Omental fat pad (tissue), 4 donors: ENCODE measurements at places on chromosomes 5 and 9.

DNA sequence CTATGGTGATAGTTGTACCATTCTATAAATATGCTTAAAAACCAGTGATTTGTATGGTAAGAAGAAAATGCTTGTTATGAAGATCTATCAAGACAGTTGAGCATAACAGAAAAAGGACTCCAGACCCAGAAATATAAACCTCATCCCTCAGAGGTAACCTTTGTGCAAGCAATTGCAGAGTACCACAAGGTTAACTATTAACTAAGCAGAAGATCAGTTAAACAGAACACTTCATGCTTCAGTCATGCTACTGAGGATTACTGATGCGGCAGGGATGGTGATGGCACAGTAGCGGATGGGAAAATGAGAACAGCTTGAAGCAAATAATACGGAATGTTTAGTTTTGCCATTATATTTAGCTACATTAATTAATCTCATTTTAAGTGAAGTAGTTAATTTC lies 45.5 kb downstream of the IARS1 start:
- no peak for DNase-seq

GRCh38 chr9:99169982-99170761 lies 51.6 kb downstream of the ALG2 start:
- DNase-seq = no peak

DNA sequence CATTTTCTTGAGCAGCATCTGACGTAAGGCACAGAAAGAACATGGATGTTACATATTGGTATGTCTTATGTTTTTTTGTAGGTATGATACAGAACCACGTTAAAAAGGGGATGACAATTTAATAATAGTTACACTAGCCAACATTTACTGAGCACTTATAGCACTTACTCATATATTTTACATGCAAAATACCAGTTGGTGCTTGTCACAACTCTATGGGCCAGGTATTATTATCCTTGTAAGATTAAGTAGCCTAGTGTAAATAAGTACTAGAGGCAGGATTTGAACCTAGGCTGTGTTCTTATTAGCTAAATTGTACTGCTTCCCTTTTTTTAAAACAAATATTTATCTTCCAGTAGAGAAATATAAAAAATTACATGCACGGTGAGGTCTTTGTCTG lies 83.5 kb downstream of the RANBP17 start:
- DNase-seq = no peak

DNA sequence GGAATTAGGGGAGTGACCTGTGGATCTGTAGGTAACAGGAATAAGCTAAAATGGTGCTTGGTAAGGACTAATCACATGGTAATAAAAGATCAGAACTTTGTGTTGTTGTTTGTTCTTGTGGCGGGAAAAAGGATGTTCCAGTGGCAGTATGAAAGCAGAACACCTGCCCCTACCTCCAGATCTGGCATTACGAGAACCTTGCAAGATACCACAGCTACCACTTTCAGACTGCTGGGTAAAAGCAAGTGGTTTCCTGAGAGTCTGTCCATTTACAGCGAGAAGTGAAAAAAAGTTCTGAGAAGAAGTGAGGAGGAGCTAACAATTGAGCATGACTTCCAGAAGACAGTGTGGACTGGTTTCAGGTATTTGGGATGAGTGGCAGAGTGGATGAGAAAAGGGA lies 252.5 kb downstream of the TLE4 start:
- no peak for DNase-seq

GRCh38 chr9:108245331-108245730 lies 610.5 kb downstream of the ACTL7B start:
- no peak for DNase-seq

GRCh38 chr5:14451871-14452270 lies 129.7 kb upstream of the OTULINL start:
- DNase-seq = no peak

GRCh38 chr5:37198061-37198460 lies 51.1 kb downstream of the CPLANE1 start:
- DNase-seq = no peak

- DNase-seq = no peak
Measured at GRCh38 chr5:139222346-139222745, 24.2 kb upstream of the SIL1 start.

DNA sequence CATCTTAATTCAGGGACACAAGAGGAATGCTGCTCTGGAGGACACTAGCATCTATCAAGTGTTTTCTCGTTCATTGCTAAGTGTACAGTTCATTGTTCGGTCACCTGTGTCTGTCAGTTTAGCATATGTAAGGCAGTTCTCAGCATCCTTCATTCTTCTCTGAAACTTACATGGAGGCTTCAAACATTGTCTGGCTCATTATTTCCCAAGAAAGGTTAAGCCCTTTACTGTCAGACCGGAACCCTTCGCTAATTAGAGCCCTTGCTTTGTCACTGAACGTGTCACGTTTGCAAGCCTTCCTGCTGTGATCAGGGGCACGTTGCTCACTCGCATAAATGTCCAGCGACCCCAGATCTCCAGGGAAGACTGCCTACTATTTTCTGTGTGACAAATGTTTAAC lies 62.3 kb upstream of the RIOK2 start:
- no peak for DNase-seq

- no peak for DNase-seq
Measured at GRCh38 chr5:173667702-173668101, 51.3 kb upstream of the BOD1 start.

DNA sequence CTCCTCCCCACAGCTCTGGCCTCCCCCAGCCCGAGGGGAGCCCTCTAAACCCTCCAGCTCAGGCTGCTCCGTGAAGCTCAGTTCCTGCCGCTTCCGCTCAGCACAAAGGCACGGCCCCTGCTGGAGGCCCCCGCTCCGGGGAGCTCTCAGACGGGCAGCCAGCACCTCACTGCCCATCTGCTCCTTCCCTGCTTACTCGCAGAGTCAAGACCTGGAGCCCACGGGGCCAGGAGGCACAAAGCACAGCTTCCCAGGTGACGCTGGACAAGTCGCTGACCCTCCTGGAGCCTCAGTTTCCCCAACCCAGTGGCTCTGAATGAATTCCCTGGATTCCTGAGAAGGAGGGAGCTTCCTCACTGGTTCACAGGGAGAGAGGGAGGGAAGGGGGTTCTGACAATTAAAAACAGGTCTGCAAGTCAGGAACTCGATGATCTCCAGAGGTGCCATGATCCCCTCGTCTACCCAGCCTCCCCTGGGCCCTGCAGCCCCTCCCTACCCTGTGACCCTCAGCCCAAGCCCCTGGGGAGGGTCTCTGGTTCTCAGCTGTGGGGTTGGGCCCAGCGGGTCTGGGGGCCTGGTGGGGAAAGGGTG lies 36.2 kb downstream of the VAV2 start:
- no peak for DNase-seq

DNA sequence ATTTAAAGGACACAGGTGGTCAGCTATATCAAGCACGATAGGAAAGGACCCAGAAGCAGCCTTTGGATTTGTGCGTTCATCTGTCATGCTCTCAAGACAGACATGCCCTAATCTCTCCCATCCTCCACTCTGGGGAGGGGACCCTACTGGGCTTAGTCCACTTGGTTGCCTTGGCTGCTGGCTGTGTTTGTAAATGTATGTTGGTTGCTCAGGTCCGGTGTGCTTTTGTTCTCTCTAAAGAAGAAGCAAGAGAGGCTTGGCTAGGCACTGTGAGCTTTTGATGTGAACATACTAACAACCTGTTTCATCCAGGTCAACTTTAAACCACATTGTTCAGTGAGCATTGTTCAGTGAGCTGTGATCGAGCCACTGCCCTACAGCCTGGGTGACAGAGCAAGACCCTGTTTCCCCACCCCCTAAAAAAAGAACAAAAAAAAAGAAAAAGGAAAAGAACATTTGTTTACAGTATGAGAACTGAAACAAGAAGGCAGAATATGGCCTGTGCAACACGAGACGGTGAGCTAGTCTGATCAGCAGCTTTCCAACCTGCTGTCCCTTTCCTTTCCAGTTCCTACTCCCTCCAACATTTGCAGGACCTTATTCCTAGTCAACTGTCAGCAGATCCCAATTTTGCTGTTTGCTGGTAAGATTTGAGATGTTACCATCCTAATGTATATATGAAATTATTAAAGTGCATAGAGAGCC lies 228.3 kb downstream of the ARHGAP26 start:
- DNase-seq = no peak

GRCh38 chr5:89595056-89595455 lies 712.1 kb upstream of the MEF2C start:
- no peak for DNase-seq

DNA sequence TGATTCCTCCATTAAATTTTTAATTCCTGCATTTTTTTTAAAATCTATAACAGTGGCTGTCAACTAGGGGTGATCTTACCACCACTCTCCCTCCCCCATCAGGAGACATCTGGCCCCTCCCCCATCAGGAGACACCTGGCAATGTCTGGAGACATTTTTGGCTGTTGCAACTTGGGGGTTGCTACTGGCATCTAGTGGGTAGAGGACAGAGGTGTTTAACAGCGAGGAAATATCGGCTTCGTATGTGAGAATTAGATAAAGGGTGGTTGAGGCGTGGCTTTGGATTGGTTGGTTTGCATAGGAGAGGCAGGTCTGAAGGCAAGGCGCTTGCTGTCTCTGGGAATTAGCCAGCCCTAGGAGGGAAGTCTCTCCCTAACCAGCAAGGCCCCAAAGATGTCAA lies 10.5 kb downstream of the CDHR2 start:
- no peak for DNase-seq

GRCh38 chr5:109253262-109253661 lies 156.5 kb downstream of the PJA2 start:
- DNase-seq = no peak

- peak; percentile 80 for DNase-seq
Measured at GRCh38 chr5:94111209-94112004, 370.0 kb upstream of the POU5F2 start.

GRCh38 chr9:135077497-135078200 lies 9.8 kb upstream of the OLFM1 start:
- no peak for DNase-seq
